IPS DF 6.9 (cell line): ENCODE measurements at places on chromosomes 12 and 14.

- DNase-seq = no peak
Measured at GRCh38 chr12:50087995-50088394, 2.9 kb downstream of the SMARCD1 start.

- no peak for DNase-seq
Measured at GRCh38 chr12:14424545-14424944, 59.1 kb downstream of the ATF7IP start.

DNA sequence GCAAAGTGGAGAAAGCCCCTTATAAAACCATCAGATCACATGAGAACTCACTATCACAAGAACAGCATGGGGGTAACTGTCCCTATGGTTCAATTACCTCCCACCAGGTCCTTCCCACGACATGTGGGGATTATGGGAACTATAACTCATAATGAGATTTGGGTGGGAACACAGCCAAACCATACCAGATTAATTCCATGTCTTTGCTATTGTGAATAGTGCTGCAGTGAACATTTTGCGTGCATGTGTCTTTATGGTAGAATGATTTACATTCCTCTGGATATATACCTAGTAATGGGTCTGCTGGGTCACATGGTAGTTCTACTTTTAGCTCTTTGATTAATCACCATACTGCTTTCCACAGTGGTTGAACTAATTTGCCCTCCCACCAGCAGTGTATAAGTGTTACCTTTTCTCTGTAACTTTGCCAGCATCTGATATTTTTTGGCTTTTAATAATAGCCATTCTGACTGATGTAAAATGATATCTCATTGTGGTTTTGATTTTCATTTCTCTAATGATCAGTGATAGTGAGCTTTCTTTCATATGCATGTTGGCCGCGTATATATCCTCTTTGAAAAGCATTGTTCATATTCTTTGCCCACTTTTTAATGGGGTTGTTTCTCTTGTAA lies 29.7 kb upstream of the SAV1 start:
- no peak for DNase-seq

DNA sequence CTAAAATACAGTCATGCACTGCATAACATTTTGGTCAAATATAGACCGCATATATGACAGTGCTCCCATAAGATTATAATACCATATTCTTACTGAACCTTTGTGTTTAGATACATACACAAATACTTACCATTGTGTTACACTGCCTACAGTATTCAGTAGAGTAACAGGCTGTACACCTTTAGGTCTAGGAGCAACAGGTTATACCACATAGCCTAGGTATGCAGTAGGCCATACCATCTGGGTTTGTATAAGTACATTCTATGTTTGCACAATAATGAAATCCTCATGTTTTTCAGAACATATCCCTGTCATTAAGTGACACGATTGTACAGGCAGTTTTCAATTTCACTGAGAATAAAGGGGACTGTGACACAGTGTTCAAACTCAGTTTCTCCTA lies 22.3 kb downstream of the KDM5A start:
- DNase-seq = no peak

GRCh38 chr14:94355191-94355794 lies 32.2 kb upstream of the SERPINA6 start:
- peak; percentile 39 for DNase-seq

DNA sequence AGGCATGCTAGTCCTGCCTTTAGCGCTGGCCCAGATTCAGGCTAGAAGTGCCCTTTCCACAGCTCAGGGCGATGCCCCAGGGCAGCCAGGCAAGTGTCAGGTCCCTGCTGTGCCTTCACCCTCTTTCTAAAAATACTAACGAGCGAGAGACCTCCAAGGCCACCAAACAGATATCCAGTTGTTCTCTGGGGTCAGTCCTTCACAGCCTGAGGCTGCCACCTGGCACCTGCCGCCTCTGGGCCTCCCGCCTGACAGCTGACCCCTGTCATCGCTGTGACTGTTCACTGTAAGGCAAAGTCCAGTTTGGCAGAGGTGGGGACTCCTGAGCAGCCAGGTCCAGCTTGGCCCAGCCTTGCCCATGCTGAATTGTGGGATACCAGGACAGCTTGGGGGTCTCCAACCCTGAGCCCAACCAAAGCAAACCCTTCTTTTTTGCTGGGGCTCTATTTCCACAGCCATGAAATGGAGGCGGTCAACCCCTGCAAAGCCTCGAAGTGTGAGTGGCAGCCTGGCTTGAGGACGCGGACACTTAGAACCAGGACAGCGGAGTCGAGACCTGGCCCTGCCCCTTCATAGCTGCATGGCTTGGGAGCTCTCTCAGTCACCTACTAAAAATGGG lies 79.9 kb downstream of the NINJ2 start:
- no peak for DNase-seq

- DNase-seq = no peak
Measured at GRCh38 chr14:91118511-91119068, 4.7 kb downstream of the DGLUCY start.

DNA sequence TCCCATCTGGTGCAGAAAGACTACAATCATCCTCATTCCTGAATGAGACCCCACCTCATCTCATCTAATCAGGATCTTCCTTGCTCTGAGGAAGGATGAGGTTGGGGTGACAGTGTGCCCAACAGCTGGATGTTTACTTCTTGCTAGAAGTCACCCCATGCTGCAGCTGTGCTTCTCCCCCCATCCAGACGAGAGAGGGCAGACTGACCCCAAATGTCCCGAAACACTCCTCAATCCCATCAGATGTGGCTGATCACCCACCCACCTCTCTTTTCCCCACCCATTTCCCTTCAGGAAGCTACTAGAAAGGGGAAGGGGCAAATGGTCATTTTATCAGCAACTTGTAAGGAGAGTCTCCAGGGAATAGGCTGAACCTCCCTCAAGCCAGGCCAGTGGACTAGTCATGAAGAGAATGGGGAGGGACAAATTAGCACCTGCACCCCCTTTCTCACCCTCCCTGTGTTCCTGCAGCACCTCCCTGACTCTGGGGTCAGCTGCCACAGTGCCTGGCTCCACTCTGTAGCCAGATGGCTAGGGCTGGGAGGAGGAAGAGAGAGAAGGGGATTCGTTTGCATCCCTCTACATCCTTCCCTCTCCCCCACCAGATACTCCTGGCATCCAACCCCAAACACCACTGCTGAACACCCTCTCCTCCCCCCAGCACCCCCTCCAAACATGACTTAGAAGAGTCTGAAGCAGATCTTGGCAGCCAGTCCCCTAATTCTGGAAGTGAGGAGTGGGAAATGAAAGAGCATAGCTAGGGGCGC lies 2.8 kb upstream of the BAZ2A start:
- DNase-seq = no peak

DNA sequence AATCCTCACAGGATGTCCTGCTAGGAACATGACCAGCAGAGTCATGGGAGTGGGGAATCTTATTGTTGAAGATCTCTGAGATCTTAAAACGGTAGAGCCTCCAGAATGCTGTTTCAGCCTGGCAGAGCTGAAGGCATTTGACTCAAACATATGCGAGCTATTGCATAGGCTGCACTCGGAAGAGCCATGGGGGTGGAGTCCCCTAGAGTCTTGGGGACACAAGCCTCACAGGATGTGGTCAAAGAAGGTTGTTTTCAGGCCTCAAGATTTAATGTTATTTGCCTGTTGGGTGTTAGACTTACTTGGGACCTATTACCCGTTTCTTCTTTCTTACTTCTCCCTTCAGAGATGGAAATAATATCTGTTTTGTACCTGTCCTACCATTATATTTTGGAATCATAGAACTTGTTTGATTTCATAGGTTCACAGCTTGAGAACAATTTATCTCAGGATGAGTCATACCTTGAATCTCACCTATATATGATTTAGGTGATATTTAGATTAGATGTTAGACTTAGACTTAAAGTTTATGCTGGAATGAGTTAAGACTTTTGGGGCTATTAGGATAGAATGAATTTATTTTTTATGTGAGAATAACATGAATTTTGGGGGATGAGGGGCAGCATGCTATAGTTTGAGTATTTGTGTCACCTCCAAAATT lies 172.2 kb upstream of the ATP2B1 start:
- DNase-seq = no peak

DNA sequence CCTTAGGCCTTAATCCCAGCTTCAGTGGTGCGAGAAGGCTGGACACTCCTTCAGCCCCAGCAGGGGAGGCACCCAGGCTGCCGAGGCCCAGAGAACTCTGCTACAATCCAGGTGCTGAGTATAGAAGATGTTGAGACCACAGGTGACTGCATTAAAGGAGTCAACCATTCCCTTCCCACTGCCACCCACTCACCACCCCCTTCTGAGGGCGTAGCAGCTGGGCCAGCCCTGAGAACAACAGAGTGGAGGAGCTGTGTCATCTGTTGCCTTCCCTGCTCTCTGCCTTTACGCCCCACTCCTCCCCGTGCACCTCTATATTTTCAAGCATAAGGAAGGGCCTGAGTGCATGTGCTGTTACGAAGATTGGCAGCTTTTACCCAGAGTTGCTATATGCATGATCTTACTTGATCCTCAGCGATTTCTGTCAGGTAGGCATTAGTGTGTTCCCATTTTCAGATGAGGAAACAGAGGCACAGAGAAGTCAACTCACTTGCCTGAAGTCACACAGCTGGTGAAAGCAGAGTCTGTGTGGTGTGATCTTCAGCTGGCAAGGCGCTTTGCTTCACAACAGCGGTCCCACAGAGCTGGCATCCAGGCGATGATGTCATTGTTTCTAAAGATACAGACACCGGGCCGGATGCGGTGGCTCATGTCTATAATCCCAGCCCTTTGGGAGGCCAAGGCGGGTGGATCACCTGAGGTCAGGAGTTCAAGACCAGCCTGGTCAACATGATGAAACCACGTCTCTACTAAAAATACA lies 46.7 kb downstream of the RIN3 start:
- DNase-seq = no peak

DNA sequence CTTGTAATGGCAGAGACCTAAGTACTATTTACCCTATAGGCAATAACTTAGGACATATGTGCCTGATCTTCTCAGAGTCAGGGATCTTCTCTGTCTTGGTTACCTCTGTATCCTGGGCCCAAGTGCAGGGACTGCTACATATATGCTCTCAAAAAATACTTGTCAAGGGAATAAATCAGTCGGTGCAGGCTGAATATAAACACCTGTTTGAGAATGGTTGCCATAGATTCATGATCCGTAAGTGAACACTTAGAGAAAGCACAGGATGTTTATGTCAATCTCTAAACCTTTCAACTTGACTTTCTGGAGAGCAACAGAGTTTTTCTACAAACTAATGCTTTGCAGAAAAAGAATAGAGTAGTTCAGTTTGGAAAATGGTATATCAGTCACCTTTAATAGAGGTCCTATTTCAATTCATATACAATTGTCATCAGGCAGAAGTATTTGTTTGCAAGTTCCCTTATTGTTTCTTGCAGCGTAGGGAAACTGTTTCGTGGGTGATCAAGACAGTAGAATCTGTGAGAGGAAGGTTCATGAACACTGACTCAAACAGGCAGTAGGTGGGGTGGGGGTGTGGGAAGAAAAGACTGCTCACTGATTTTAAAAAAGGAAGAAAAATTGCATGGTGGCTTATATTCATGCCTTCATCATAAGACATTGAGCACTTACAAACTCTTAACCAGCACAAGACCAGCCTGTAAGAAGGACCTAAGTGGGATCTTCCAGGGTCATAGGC lies 6.0 kb upstream of the UBE2N start:
- DNase-seq = no peak

- no peak for DNase-seq
Measured at GRCh38 chr12:107779077-107779831, 4.8 kb downstream of the ASCL4 start.

GRCh38 chr12:38154096-38155019 lies 162.2 kb upstream of the ALG10B start:
- no peak for DNase-seq

- DNase-seq = no peak
Measured at GRCh38 chr12:122090759-122091515, 12.4 kb downstream of the MLXIP start.

DNA sequence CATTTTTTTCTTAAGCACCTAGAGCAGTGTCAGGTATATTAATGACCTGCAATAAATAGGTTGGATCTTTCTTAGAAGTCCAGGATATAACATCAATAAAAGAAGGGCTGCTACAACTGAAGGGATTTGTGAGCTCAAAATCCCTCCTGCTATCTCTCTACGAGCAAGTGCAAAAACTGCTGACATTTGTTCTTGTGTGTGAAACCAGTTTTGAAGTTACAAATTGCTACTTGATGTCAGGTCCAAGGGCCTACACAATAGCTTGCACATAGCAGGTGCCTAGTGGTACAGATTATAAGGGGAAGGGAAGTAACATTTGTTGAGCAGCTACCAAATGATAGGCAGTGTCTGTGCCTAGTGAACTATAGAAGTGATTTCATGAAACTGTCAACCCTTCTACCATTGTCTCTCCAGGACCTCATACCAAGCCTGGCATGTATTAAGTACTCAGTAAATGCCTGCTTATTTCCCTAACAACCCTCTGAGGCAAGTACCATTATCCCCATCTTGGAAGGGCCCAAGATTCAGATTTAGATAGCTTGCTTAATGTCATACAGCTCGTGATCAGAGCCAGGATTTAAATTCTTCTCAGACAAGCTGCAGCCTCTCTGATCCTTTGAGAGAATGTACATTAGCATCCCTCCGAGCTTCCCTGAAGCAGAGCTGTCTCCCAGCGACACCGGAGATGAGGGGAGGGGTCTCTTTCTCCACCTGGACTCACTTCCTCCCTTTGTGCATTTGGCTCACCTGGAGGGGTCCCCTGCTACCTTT lies 300.3 kb downstream of the ZFP36L1 start:
- no peak for DNase-seq

DNA sequence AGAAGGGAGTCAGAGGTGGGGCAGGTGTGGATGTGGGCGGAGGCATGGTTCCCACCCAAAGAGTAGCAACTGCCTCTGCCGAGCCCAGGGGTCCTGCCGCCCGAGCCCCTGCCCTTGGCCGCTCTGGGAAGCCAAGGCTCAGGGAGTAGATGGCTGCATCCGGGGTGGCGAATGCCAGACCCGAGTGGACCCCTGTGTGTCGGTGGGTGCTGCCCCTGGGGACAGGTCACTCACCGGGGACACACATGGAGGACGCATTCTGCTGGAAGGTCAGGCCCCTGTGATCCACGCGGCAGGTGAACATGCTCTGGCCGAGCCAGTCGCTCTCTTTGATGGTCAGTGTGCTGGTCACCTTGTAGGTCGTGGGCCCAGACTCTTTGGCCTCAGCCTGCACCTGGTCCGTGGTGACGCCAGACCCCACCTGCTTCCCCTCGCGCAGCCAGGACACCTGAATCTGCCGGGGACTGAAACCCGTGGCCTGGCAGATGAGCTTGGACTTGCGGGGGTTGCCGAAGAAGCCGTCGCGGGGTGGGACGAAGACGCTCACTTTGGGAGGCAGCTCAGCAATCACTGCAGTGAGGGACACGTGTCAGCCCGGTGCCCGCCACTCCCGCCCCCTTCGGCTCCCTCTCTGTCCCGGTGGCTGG lies 329.0 kb downstream of the TMEM121 start:
- DNase-seq = no peak
